ENCODE measurements at places on chromosomes 1 and 21.
A peak's percentile ranks its signal among the peaks of the same experiment; 100 is the strongest.

DNA sequence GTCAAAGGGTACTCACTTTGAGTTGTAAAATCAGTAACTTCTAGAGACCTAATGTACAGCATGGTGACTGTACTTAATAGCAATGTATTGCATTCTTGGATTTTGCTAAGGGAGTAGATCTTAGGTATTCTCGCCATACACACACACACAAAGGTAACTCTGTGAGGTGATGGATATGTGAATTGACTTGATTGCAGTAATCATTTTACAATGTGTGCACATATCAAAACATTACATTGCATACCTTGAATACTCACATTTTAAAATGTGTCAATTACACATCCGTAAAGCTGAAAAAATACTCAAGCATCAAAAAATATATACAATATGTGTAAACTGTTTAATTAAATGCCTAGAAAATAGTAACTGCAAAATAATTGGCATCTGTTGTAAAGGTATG lies 86.0 kb downstream of the SLC35F3 start:
- DNase-seq: no peak

DNA sequence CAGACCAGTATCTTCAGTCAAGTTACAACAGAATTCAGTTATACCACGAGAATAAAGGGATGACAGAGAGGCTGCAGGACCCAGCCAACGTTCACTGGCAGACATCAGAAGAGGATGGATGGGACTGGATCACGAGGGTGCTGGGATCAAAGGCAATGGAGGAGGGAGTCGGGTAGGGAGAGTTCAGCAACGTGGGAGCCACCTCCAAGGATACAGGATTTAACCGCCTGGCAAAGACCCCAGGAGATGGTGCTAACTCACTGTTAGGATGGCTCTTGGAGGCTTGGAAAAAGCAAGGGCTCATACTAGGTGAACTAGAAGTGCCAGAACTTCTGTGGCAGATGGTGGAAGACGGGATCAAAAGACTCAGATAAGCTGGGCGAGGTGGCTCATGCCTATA lies 99.1 kb upstream of the DISP3 start:
- DNase-seq: no peak

GRCh38 chr1:243474136-243474881 lies 218.5 kb downstream of the SDCCAG8 start:
- no peak for DNase-seq

- no peak for DNase-seq
Observed at GRCh38 chr1:41289196-41289595, 47.1 kb upstream of the SCMH1 start.

- peak; percentile 31 for DNase-seq
Observed at GRCh38 chr1:58727364-58727763, 27.5 kb upstream of the MYSM1 start.

- DNase-seq: no peak
Observed at GRCh38 chr1:248786156-248786555, 30.6 kb upstream of the LYPD8 start.

- DNase-seq: no peak
Observed at GRCh38 chr1:104195395-104195794, 445.7 kb downstream of the AMY1C start.

DNA sequence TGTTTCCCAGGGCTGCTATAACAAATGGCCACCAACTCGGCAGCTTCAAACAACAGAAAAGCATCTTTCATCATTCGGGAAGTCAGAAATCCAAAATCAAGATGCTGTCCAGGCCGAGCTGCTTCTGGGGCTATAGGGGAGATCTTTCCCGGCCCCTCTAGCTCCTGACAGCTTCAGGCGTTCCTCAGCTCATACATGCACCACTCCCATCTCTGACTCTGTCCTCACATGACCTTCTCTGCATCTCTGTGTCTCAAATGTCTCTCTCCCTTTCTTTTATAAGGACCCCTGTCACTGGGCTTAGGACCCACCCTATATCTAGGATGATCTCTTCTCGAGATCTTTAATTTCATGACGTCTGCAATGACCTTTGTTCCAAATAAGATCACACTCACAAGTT lies 13.8 kb upstream of the NPPB start:
- no peak for DNase-seq

GRCh38 chr1:79614762-79615161 lies 608.2 kb upstream of the ADGRL4 start:
- DNase-seq: no peak

GRCh38 chr21:44910229-44911067 lies 10.3 kb downstream of the ITGB2 start:
- DNase-seq: no peak

- DNase-seq: no peak
Observed at GRCh38 chr1:224266105-224266914, 63.7 kb downstream of the NVL start.

DNA sequence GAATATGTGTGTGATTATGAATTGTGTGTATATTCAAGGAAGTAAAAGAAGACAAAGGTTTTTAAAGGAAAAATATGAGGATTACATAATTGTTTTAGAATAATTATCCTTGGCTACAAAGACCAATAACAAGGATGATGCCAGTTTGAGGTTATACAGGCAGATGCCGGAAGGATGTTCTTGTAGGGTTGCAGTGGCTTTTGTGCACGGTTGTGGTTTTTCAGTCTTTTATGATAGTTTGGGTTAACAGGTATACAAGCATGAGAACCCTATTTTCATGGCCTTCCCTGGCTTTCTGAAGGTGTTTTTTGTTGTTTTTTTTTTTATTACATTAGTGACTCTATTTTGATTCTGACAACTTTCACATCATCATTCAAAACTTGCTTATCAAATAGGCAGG lies 4.9 kb downstream of the CR2 start:
- no peak for DNase-seq

- DNase-seq: no peak
Observed at GRCh38 chr1:15287035-15287979, 40.3 kb downstream of the FHAD1 start.

GRCh38 chr1:95983831-95984230 lies 737.8 kb upstream of the PTBP2 start:
- DNase-seq: no peak

DNA sequence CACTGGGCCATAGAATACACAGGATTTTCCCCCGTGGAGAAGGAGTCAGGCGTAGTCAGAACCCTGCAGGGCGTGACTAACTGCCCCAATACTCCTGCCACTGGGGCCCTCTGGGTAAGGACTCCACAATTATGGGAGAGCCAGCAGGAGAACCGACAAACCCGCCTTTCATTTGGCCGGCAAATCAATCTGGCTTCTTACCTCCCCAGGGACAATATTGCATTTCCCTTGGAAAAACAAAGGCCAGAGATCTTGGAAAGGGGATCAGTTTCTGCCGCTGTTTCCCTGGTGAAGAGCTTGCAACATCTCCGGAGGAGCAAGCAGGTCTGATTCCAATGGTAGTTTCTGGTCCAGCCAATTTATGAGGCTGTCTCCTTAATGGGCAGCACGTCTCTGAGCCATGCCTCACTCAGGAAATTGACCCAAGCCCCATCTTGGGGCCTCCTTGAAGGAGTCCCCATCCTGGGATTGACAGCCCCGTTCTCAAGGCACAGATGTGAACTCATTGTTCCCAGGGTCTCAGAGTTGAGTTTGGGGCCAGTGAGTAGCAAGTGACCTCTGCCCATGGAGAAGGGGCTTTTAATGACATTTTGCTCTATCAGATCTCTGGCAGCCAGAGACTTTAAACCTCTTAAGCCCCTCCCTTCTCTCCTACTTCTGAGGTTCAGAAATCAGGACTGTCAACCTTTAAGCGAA lies 4.3 kb downstream of the TRABD2B start:
- no peak for DNase-seq

DNA sequence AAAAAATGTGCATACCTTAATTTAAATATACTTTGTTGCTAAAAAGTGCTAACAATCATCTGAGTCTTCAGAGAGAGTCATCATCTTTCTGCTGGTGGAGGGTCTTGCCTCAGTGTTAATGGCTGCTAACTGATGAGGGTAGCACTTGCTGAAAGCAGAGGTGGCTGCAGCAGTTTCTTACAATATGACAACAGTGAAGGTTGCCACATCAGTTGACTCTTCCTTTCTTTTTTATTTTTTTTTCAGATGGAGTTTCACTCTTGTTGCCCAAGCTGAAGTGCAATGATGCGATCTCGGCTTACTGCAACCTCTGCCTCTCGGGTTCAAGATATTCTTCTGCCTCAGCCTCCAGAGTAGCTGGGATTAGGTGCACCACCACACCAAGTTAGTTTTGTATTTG lies 2.6 kb upstream of the CFAP45 start:
- DNase-seq: no peak

DNA sequence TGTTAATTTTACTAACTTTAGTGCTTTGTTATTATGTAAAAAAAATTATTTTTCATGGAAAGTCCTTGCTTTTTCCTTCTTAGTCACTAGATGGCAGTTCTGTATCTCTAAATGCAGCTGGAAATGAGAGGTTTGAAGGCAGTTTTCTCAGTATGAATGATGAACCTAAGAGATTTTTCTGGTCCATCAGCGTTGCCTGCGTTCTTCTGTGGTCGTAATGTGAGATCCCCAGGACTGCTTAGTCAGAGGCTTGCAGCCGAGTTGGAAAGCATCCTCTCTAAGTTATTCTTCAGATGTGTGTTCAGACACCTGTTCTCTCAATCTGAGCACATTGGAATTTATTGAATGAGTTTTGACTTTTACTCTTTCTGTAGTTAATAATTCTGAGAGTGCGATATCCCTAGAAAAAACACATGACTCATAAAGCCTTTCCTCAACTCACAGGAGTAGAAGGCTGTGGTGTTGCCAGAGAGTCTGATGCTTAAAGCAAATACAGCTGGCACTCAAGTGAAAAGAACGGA lies 99.3 kb downstream of the FMN2 start:
- DNase-seq: no peak

GRCh38 chr1:29172415-29172939 lies 9.2 kb downstream of the SRSF4 start:
- no peak for DNase-seq

GRCh38 chr1:64948905-64949833 lies 17.2 kb downstream of the JAK1 start:
- no peak for DNase-seq

- no peak for DNase-seq
Observed at GRCh38 chr1:232164078-232164963, 465.6 kb downstream of the SIPA1L2 start.

GRCh38 chr1:158101927-158102326 lies 78.8 kb upstream of the CD1D start:
- no peak for DNase-seq

- no peak for DNase-seq
Observed at GRCh38 chr1:61163355-61163754, 81.0 kb downstream of the NFIA start.

DNA sequence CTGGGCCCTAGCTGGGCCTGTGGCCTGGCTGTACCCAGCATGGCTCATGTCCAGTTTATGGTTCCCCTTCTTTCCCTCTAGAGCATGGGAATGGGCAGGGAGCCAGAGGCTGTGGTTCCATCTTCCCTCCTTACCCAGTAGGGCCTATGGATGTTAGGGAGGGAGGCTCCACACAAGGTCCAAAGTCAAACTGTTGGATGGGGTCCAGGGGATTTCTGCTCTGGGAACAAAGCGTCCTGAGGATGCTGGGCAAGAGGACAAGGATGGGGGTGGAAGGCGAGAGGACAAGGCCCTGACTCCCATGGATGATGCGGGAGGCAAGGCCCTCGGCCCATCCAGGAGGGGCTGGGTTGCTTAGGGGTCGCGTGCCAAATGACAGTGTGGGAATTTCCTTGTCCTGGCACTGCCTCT lies 17.3 kb downstream of the CSF1 start:
- DNase-seq: no peak

- DNase-seq: no peak
Observed at GRCh38 chr1:30037251-30038118, 685.9 kb downstream of the MATN1 start.

DNA sequence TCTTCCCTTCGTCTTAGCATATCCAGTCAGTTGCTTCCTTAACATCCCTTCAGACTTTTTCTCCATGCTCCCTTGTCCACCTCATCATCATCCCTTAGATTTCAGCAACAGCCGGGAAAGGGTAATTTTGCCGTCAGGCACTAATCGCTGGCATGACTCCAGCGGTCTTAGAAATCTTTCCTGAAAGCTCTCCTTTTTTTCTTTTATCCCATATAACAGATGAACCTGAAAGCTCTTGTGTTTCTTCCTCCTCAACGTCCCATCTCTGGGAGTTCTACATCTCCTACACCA lies 10.4 kb upstream of the BOLA1 start:
- no peak for DNase-seq

DNA sequence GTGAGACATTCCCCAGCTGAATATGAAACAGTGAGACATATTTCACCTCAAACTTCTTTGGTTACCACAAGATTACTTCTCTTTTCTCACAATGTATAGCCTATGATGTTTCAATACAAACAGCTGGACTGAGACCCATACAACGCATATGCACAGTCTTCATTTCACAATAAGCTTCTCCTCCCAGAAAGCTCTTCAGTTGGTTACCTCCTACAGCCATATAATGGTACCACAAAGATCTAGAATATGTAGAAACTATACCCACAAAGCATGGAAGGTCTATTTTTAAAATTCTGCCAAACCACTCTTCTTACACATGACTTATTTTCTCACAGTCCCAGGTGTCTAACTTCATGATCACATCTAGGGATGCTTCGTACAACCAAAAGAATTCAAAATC lies 70.8 kb downstream of the JAK1 start:
- no peak for DNase-seq

DNA sequence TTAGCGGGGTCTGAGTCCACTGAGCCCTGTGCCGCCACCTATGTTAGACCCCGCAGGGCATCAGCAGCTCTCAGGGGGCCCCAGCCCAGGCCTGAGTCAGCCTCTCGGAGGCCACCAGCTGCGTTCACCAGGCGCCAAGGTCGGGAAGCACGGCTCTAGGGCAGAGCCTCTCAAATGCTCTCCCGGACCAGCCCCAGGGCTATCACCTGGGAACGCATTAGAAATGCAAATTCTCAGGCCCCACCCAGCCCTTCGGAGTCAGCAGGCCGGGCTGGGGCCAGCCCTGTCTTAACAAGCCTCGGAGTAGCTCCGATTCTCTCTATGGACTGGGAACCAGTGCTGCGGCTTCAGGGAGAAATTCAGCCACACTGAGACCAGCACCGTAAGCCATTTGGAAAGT lies 37.2 kb upstream of the TSPEAR start:
- no peak for DNase-seq

GRCh38 chr1:119655154-119655553 lies 7.1 kb upstream of the ZNF697 start:
- no peak for DNase-seq

- peak; percentile 77 for DNase-seq
Observed at GRCh38 chr1:198620951-198621824, 17.7 kb upstream of the PTPRC start.

Measured in T-helper 2 cell treated with Interferon-gamma antibody and Interleukin-4, amounts not matched to agents 5 μg/mL and 100 μg/mL, for 36 hours (primary cell).